ENCODE measurements at places on chromosomes 7 and 10. TPM values are rescaled to one million over a fixed set of nuclear protein-coding genes. Genes with fewer than 3 reads are reported as not detected.
A peak's percentile ranks its signal among the peaks of the same experiment; 100 is the strongest.

DNA sequence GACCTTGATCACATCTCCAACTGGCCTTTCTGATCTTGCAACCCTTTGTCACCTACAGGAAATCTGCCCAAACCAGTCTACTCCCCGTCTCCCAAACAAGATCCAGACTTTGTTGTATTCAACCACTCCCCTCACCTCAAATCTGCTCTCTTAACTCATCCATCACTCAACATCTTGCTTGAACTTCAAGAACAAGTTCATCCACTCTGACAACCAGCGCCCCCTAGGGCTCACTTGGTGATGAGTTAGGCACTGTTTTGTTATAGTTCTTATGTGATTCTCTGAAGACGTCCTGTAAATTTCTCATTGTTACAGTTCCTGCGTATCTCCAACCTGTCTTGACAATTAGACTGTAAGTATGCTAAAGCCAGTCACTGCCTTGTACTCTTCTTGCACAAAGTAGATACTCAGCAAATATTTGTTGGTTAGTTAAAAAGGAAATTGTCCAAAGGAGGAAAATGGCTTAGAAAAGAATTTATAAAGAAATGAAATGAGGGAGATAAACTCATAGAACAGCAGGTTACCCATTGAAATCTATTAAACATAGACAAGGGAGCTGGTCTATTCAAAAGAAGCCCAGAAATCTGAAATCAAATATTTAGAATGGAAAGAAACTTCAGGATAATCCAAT, 5.3 kb downstream of the FRMD4A start:
- DNase-seq: peak; percentile 48

- DNase-seq: no peak
These were observed 57.8 kb upstream of the CALCR start for GRCh38 chr7:93632371-93632770.

GRCh38 chr7:105691082-105691679, 109.9 kb upstream of the EFCAB10 start:
- DNase-seq: no peak

DNA sequence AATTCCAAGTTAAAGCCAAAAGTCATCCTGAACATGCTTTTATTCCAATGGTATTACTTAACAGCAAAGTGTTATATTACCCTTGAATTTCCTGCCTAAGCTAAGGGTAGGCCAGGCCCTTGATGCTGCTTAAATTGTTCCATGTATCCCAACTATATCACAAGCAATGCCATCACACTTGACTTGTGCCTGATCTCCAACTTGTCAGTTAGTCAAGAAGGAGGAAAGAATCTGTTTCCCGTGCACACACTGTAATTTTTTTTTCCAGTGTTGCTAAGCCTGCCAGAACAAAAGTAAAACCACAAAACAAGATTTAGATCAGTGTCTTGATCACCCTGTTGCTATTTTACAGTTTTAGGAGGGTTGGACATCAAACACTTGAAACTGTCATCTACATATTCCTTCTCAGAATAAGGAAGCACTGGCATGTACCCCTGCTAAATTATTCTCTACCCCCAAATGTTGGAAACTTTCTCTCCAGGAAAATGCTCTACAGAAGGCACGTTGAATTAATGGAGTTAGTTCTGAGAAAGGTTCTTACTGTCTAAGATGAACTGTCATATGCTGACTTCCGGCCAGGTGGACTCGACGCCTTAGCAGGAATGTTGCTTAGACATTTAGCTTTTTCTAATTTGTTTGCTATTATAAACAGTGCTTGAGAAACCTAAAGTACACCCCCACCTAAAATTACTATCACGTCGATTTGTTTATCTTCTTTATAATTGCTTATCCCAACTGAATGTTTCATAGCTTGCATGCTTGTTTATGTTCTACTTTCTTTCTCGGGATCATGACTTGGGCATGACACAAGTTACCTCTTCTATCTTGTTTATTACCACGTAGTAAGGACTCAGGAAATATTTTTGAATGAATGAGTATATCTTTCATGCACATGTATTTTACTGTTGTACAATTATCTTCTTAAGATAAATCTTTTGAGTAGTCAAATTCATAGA, 105.5 kb upstream of the ZNF438 start:
- no peak for DNase-seq

The IFIT3 gene
- 5.9 TPM for total RNA-seq

GRCh38 chr10:75530299-75530698, 98.9 kb downstream of the LRMDA start:
- DNase-seq: no peak

The OLAH gene
- total RNA-seq: 0.27 TPM

DNA sequence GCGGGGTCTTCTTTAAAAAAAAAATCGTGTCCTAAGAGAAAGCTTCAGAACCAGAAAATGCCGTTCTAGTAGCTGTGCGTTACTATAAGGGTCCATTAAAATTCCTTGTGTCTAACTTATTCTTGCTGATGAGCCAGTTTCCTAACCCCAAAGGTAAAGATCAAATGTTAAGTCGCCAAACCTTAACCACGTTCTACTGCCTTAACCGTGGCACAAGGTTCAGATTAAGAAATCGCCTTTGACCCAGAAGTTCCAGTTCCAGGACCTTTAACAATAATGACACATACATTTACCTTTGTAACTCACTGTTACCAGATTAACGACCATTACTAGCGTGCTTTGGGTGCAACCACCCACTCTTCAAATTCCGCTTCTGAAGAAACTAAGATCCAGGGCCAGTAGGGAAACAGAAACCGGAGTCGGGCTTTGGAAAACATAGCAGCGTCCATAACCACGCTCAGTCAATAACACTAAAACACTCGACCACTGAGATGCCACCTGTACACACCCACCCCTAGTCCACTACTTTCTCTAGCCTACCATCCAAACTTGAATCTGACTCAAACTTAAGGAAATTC, 620 bp downstream of the BET1 start:
- no peak for DNase-seq

DNA sequence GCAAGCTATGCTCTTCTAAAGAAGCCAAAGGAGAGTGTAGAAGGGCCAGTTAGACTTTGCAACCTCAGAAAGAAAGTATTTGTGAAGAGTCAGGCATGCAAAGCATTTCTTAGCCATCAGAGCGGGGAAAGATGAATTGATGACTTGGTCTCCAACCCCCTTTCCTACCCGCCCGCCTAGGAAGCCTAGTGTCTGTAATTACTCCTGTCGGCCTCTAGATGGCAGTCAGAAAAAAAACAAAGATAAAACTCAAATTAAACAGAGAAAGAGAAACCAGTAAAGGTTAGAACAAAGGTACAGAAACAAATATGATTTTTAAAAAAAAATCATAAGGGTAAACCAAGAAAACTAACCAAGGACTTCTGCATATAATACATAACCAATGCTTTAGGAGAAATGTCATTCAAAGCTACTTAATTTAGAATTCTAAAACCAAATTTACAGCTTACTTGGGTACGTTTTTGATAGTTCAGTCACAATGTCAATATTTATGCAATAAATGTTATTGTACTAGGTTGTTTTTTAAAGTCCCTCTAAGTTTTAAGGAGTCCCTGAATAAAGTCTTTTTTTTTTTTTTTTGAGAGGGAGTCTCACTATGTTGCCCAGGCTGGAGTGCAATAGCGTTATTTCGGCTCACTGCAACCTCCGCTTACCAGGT, 97.6 kb downstream of the LYZL1 start:
- DNase-seq: no peak

- no peak for DNase-seq
These were observed 621.4 kb downstream of the POM121L12 start for GRCh38 chr7:53656881-53657280.

DNA sequence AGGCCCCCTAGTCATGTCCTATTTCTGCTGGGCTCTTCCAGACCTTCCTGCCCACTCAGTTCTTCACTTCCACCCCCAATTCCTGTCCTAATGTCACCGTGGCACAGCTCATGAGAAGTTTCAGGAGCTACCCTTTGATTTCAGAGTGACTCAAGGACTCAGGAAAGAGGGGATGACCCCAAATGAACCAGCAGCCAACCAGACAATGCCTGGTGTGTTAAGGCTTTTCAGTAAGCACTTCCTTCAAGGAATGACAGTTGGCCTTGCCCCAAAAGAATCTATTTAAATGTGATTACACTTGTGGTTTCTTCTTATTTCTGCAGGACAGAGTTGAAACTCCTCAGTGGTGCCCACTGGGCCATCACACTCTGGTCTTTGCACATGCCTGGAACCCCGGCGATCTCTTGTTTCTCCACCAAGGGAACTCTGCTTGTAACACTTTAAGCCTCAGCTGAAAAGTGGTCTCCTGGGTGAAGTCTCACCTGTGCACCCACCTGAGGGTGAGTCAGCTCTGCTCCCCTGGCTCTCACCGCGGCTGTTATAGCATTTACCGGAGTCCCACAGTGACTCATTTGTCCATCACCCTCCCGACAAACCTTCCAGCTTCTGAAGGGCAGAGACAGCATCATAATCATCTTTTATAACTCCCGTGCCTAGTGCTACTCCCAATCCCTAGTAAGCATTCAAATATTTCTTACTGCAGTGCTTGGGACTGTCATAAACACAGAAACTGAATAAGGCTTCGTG, 123.0 kb upstream of the SVIL start:
- no peak for DNase-seq

All from Right ventricle myocardium superior (tissue), 1 donor.